ENCODE measurements at places on chromosomes 7 and 10.

- no peak for DNase-seq
These were observed 70.5 kb downstream of the AOAH start for GRCh38 chr7:36653663-36654355.

- no peak for DNase-seq
These were observed 293.6 kb upstream of the ZMIZ1 start for GRCh38 chr10:78774999-78775711.

- DNase-seq = no peak
These were observed 714.9 kb downstream of the KCNMA1 start for GRCh38 chr10:76922666-76923065.

- no peak for DNase-seq
These were observed 9.4 kb upstream of the ZWINT start for GRCh38 chr10:56370217-56371113.

- DNase-seq = no peak
These were observed 342.8 kb downstream of the DNAJB6 start for GRCh38 chr7:157679607-157680006.

DNA sequence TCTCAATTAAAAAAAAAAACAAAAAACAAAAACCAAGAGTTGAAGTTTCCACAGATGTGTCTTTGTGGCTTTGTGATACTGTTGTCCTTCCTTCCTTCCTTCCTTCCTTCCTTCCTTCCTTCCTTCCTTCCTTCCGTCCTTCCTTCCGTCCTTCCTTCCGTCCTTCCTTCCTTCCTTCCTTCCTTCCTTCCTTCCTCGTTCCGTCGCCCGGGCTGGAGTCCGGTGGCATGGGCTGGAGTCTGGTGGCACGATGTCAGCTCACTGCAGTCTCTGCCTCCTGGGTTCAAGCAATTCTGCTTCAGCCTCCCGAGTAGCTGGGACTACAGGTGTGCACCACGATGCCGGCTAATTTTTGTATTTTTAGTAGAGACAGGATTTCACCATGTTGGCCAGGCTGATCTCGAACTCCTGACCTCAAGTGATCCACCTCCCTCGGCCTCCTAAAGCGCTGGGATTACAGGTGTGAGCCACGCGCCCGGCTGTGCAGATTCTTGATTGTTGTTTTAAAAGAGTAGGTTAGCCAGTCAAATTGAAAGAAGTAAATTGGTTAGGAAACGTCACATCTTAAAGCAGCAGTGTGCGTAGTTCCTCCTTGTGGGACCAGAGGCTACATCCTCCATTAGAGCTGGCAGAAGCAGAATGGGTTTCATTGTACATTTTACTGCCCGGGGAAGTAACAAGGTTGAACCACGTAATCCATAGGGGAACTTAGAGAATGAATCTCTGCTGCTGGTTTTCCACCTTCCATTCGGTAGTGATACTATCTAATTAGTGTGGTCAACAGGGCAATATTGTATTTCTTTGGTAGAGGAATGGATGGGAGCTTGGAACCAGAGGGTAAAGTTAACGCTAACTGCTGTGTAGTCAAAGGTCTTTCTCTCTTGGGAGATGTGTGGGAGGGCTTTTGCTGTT is 20.6 kb downstream of the DNAJB6 start:
- no peak for DNase-seq

DNA sequence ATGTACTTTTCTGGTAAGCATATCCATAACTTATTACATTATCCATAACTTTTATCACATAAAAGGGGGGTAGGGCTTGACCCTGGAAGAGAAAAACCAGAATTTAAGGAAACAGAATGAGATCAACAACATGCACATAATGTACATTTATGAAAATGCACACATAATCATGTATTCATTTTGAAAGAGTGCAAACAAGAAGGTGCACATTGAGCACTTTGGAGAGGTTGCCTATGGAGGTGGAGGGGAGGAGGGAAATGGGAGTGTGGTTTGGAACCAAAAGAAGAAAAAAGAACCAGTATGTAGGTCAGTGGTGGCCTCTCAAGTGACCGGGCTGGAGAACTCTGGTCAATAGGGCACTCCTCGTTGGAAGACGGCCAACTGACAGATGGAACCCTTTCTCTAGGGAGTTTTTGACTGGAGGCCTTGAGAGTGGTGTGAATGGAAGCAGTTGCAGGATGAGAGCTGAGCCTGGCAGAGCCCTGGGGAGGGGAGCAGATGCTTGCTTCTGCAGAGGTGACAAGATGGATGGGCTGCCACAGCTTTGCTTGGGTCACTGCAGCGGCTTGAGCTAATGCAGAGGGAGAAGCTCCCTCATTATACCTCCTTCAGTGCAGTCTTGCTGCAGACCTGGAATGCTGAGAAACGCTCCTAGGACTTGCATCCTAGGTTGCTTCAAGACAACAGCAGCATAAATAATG is 192.7 kb downstream of the SEC23IP start:
- no peak for DNase-seq

DNA sequence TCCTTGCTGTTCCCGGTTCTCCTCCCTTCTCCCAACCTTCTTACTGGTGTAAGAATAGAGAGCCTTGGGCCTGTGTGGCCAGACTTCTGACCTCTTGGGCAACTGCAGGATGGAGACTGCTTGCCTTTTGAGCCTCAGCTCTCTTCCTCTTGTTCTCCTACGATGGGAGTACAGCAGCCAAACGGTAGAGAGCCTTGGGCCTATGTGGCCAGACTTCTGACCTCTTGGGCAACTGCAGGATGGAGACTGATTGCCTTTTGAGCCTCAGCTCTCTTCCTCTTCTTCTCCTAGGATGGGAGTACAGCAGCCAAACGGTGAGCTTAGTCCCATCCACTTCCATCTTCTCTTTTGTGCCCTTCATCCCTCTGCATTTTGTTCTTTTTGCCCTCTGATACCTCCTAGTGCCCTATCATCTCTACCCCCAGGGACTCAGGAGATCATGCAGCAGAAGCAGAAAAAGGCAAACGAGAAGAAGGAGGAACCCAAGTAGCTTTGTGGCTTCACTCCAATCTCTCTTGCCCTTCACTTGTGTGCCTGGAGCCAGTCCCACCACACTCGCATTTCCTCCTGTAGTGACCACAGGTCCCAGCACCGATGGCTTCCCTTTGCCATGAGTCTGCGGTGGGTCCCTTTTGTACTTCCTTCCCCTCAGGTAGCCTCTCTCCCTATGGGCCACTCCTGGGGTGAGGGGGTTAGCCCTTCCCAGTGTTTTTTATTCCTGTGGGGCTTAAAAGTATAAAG is 15.3 kb downstream of the SLC25A13 start:
- no peak for DNase-seq

GRCh38 chr7:69825113-69825972 is 227.1 kb downstream of the AUTS2 start:
- no peak for DNase-seq

DNA sequence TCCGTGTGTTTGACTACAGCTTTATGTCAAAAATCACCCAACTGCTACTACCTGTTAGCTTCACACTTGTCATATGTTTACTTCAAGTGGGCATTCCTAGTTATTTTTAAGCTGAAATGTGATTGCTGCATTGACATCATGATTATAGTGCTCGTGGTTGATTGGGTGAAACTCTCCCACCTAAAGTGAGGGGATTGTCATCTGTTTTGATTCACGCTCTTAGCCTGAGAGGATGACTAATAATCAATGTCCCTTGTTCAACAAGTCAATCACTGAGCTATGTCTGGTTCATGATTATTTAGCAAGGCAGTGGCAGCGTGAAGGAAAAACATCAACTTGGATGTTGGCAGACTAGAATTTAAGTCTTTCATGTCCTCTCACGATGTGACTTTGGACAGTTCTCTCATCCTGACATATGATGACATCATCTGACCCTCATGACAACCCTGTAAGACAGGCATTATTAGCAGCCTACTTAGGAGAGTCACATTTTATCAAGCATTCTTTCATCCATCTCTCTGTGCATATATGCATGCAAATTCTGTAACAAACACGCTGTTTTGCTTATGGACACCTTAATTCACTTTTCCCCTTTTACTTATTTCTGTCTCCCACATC is 352.6 kb upstream of the ZMIZ1 start:
- no peak for DNase-seq

- DNase-seq = no peak
These were observed 49.3 kb downstream of the HIP1 start for GRCh38 chr7:75689246-75690099.

DNA sequence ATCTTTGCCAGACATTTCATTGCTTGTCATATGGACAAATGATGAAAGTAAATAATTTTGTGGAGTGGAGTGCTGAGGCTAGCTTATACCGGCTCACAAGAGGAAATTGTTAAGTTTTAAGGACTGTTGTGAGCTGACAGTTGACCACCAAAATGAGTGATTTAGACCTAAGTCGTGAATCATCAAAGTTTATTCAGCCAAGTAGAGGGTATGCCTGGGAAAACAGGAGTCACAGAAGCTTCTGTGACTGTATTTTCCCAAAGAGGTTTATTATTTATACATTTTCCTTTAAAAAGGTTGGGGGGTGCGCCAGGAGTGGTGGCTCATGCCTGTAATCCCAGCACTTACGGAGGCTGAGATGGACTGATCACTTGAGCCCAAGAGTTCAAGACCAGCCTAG is 21.8 kb downstream of the MRPS24 start:
- no peak for DNase-seq

GRCh38 chr7:155463114-155463811 is 5.3 kb downstream of the EN2 start:
- DNase-seq = no peak

DNA sequence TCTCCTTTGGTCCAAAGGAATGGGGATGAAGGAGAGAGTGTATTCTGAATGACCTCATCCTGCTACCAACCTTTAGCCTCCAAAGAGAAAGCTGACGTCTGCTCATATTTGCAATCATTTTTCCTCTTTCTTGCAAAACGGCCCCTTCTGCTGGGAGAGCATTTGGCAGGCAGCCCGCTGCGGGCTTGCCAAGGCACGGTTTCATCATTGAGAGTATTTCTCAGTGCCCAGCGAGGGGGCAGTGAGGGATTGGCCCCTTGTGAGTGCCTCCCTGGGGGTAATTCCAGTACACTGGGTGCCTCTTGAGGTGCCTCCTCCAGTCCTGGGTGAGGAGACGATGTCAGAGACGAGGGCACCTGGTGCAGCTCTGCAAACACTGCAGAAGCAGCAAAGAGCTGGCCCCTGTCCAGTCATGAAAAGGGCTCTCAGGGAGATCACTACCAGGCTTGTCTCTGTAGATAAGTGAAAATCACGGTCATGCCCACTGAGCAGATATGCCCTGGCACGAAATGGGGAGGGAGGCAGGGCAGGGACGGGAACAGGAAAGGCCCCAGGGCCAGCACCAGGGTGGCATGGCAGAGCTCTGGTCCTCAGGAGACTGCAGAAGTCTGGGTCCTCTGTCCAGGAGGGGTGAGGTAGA is 48.7 kb upstream of the SHH start:
- DNase-seq = no peak

DNA sequence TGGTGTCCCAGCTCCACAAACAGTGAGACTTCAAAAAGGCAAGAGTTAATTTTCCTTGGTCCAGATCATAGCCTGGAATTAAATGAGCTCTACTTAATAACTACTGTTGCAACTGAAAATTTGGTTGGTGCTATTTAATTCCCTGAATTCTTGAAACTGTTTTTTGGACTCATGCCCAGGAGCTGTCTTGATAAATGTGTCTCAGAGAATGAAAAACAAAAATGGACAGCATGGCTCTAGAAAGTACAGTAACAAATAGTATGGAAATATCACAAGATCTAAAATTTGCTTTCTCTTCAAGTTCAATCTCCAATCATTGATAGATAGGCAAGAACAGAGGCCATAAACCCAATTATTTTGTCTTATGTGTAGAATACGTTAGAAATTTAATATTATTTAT is 42.5 kb downstream of the CCDC71L start:
- no peak for DNase-seq

GRCh38 chr10:71334221-71334791 is 15.2 kb downstream of the SLC29A3 start:
- DNase-seq = no peak

DNA sequence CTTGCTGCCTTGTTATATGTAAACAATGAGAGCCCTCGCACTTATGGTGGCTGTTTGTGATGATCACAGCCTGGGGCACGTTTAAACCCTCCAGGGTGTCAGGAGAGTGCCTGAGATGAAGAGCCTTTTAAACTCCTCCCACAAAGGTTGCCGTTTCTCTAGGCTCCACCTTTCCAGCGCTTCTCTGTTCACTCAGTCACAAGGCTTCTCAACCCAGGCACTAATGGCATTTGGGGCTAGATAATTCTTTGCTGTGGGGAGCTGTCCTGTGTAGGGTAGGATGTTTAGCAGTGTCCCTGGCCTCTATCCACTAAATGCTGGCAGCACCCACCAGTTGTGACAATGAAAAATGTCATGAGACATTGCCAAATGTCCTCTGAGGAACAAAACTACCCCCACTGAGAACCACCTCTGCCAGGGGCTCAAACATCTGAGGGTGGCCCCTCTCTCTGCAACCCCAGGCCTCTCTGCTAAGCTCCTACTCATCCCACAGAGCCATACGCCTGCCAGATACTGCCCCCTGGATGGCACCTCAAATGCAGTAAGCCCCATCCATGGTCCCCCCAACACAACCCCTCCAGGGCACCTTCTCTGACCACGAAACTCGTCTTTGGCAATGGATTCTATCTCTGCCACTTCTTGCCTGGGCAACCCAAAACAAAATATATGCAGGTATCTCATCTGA is 144.3 kb upstream of the ZMIZ1 start:
- no peak for DNase-seq

GRCh38 chr10:71259815-71260501 is 47.6 kb downstream of the UNC5B start:
- no peak for DNase-seq

DNA sequence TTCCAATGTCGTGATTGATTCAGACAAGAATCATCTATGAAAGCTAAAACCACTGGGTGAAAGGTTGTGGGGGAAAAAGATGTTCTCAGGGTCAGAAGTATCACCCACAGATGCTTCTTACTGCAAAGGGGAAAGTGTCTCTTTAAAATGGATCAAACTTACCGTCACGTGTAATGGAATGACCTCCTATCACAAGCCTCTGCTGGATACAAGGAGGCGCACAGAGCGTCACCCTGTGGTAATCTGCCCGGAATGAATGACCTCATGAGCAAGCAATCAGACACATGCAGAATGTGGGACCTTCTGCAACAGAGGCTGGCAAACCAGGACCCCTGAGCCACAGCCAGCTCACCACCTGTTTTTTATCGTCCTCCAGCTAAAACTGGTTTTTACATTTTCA is 33.0 kb downstream of the WIPF3 start:
- no peak for DNase-seq

GRCh38 chr7:620056-620455 is 100.4 kb upstream of the PDGFA start:
- DNase-seq = no peak

- DNase-seq = no peak
These were observed 82.5 kb downstream of the ABLIM1 start for GRCh38 chr10:114575417-114576131.

GRCh38 chr7:90858546-90858945 is 262.4 kb downstream of the CDK14 start:
- DNase-seq = no peak

- DNase-seq = no peak
These were observed 344.0 kb downstream of the REEP3 start for GRCh38 chr10:63865210-63865609.

DNA sequence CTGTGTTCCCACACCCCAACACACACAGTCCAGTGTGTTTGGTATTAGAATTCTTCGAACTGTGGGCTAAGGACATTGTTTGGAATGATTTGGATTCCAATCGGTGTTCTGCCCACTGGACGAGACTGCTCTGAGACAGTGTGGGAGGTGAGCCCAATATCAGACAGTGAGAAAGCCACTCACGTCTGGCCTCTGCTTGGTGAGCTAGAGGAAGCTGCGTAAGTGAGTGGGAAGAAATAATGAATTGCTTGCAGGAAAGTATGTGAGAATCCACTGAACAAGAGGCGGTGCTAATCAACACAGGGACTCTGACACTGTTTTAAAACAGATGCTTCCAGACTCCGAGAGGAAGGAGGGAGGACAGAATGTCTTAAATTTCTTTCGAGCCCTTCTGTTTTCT is 675.0 kb upstream of the ANKRD30A start:
- no peak for DNase-seq
